ENCODE measurements at places on chromosomes 13 and 19. TPM values are rescaled to one million over a fixed set of nuclear protein-coding genes. Genes with fewer than 3 reads are reported as not detected.

UHRF1 gene
- 27.6 TPM for total RNA-seq

EDNRB gene
- total RNA-seq, result 3.0 TPM

CBLC gene
- total RNA-seq, result 10.8 TPM

GRCh38 chr13:111903143-111903542 is 163.8 kb upstream of the SOX1 start:
- DNase-seq, result no peak

ING1 gene
- total RNA-seq, result 19.1 TPM

GRCh38 chr13:88840085-88840484 is 1168.9 kb downstream of the SLITRK5 start:
- DNase-seq, result no peak

Data from mesothelial cell of epicardium (in vitro differentiated cells).